ENCODE measurements at places on chromosomes 3 and 15.

- DNase-seq, result no peak
These were observed 19.3 kb downstream of the TBC1D21 start for GRCh38 chr15:73892446-73893226.

- DNase-seq, result no peak
These were observed 14.9 kb upstream of the C3orf22 start for GRCh38 chr3:126573492-126574117.

DNA sequence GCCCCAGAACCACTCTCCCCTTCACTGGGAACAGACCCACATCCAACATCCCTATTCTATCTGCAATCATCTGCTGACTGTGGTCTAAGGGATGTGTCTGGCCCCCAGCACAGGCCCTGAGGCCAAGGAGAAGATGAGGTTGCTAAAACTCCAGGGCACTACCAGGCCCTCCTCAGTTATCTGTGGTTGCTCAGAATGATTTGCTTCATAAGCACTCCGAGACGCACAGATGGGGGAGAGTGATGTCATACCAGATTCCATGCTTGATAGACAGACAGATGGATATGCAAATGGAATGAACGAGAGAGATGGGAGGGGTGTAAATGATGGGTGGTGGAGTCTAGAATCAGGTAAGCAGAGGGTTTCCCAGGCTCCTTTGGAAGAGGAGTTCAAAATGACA, 57.8 kb downstream of the CEMIP start:
- DNase-seq, result no peak

DNA sequence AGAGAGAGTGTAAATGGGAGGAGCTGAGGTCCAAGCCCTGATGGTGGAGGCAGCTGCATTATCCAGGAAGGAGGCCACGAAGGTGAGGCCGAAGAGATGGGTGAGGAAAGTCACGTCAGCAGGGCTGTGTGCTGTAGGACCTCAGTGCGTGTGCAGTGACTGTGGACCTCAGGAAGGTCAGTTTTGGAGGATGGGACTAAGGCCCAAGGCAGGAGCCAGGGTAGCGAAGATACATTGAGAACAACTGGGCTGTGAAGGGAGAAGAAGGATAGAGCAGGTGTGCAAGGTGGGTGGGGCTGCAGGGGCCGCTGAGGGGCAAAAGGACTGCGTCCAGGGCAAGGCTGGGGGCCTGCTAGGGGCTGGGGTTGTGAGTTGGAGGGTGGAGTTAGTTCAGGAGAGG, 4.9 kb downstream of the KLHL40 start:
- no peak for DNase-seq

- DNase-seq, result no peak
These were observed 8.4 kb upstream of the ATR start for GRCh38 chr3:142586803-142587406.
